BJ (cell line): ENCODE measurements at places on chromosomes 5 and 9.

- no peak for DNase-seq
Measured at GRCh38 chr5:14753947-14754346, 89.4 kb downstream of the OTULIN start.

DNA sequence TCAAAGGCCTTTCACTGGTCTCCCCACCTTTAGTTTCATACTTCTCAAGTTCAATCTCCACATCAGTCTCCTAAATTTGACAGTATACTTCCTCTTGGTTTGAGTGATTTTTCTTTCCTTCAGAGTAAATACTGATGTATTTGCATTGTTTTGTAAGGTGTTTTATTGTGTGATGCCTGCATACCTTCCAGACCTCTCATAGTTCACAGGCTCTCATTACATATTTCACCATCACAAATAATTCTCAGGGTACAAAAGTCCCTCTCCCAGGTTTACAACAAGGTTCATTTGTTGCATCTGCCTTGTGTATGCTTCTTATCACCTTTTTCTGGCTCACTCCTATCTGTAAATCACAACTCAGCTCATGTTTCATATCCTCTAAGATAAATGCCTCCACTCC, 22.2 kb upstream of the TUSC1 start:
- no peak for DNase-seq

GRCh38 chr9:87513880-87514535, 16.3 kb downstream of the DAPK1 start:
- no peak for DNase-seq

DNA sequence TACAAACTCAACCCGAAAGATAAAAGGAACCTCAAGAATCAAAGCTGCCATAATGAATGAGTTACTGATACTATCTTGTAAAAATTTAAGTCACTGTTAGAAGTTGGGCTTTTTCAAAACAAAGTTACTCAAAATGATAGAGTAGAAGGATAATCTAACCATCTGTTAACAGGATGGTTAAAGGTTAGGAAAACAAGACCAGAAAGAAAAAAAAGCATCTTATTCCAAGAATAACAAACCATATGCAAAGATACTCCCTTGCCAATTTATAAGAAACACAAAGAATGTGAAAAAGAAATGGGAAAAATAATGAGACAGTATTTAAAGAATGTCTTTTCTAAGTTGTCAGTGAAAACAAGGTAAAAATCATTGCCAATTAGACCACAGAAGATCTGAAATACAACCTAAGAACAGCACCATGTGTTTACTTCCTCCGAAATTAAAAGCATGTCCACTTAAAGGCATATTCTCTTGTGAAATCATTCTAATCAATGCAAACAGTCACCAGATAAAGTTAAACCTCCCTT, 51.2 kb downstream of the STRBP start:
- no peak for DNase-seq

GRCh38 chr9:124498040-124498439, 9.2 kb downstream of the NR5A1 start:
- DNase-seq, result no peak

DNA sequence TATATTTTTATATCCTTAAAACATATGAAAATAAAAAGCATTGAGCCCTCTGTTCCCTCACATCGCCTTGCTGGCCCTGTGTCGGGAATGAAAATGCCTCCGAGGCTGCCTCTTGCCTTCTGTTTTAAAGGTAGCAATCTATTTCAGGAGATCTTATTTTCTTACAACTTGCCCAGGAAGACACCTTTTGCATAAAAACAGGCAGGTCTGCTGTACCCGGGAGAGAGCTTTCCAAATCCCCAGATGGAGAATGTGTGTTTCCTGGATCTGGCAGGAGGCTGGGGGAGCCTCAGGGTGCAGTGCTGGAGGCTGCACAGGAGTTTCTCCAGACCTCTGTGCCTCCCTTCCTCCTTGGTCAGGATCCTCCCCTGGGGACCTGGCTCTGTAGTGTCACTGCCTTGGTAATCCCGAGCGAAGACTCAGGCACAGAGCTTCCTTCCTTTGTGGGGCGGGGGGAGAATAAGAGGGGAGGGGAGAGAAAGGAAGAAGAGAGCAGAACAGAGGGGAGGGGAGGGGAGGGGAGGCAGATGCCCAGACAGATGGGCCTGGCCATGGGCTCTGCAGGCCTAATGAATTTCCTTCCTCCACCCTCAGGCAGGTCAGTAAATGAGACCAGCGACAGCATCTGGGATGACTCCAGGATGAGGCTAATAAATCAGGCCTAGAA, 104.0 kb upstream of the BOD1 start:
- DNase-seq, result no peak

GRCh38 chr9:131546336-131547084, 1.2 kb downstream of the PRRT1B start:
- DNase-seq, result no peak

GRCh38 chr5:9502050-9502834, 43.6 kb downstream of the SEMA5A start:
- DNase-seq, result no peak

GRCh38 chr5:119071561-119071995, 691 bp downstream of the DMXL1 start:
- DNase-seq, result no peak

- no peak for DNase-seq
Measured at GRCh38 chr9:128369024-128369706, 2.0 kb upstream of the URM1 start.

GRCh38 chr5:87705876-87706275, 293.1 kb upstream of the CCNH start:
- DNase-seq, result no peak

DNA sequence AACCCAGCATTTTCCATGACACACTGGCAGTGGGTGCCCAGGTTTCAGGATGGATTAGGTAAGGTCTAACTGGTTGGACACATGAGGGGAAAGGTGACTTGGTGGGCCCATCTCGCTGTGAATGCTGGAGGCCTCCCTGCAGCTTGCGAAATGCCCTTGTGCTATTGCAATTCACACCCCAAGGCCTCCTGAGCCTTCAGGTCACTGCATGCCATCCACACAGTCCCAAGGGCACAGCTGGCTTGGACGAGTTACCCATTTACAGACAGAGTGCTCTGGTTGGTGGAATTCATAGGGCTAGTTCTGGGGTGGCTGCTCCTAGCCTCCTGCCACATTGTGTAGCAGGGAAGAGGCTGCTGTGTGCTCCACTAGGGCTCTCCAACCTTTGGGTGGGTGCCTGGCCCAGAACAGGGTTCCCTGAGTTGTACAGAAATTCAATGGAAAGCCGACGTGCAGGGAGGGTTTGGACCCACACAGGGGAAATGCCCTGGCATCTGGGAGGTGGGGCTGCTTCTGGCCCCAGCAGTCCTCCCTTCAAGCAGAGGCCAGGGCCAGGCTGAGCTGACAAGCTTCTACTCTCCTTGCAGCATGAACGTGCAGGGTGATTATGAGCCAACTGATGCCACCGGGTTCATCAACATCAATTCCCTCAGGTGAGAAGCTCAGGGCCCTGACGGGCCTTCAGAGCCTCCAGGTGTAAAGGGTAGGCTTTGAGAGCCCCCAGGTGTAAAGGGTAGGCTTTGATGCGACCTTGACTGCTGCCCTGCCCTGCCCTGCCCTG, 54.3 kb downstream of the ASS1 start:
- DNase-seq, result no peak

GRCh38 chr5:13976867-13977830, 32.7 kb upstream of the DNAH5 start:
- no peak for DNase-seq

GRCh38 chr9:4301296-4301695, 1.4 kb upstream of the GLIS3 start:
- DNase-seq, result peak; percentile 97

DNA sequence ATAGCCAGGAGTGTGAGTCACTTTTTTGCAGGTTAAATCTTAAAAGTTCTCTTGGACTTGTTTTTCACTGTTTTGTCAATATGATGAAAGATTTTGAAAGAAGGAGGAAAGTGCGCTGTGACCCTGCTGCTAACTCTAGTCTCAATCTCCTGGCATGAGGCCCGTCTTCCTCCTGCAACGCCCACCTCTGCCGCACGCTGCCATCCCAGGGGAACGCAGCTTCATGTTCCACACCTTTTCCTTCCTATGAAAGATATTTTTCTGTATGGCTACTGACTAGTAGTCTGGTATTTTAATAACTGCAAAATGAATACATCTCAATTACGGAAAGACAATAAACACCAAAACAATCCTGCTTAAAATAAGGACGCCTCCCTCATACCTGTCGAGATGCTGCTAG, 8.3 kb downstream of the PPIC start:
- no peak for DNase-seq

DNA sequence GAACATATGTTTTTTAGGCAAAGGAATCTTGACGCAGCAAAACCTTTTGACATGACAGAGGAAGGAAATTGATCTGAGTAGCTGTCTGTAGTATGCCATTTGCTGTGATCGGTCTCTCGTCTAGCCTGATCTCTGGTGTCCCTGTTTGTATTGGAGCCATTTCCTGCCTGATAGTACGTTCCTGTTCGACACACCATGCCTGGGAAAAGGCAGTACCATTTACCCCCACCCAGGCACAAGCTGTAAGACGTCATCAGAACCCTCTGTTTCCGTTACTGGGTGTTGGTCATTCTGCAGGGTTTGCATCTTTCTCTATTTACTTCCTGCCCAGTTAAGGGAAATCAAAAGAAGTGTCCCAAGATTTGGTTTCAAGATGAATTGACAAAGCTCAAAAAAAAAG, 129.7 kb downstream of the CEMIP2 start:
- no peak for DNase-seq

DNA sequence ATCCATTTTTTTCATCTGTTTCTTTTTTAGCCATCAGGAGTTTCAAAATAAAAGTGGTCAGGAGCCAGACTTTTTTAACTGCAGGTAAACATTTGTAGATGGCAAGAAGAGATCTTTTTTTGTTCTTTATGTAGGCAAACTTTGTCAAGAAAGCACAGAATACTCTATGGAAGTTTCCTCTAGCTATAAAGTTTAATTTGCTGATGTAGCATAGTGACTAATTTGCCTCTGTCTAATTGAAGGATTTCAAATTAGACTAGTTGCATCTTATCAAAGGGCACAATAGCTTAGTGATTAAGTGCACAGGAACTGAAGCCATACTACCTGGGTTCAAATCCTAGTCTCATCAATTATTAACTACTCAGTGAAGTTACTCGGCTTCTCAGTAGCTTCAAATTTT, 22.0 kb downstream of the FGF10 start:
- no peak for DNase-seq

- no peak for DNase-seq
Measured at GRCh38 chr9:23342291-23342690, 483.7 kb downstream of the ELAVL2 start.

- no peak for DNase-seq
Measured at GRCh38 chr5:44847206-44847852, 38.6 kb downstream of the MRPS30 start.

GRCh38 chr5:125478599-125478998, 732.2 kb upstream of the ZNF608 start:
- no peak for DNase-seq

GRCh38 chr5:2550509-2550908, 201.0 kb downstream of the IRX2 start:
- no peak for DNase-seq

DNA sequence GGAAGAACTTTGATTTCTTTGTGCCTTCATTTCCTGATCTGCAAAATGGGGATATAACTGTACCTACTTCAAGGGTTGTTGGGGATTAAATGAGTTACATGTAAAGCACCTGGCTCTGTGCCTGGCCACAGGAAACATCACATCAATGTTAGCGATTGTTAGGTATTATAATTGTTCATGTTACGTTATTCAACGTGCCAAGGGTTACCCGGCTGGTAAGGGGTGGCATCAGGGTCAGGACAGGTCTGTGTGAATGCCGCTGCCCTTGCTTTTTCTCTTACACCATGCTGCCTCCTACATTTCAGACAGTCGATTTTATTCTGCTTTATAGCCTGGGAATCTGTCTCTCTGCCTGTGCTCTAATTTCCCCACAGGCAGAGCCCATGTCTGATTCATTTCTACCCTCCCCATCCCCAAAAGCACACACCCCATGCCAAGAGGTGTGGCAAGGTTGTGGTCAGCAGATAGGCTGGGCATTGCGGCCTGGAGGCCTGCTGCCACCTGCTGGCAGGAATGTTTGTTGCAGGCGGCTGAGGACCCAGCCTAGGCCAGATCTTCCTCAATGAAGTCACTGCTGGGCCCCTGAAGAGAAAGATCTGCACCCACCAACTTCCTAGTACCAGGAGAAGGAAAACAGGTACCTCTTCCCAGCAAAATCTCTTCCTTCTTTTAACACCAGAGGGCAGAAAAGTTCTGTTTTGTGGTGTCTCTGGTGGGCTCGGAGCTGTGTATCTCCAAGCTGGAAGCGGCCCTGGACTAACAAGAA, 5.3 kb downstream of the ANKS6 start:
- peak; percentile 88 for DNase-seq

GRCh38 chr5:107673039-107673367, 2.3 kb upstream of the EFNA5 start:
- no peak for DNase-seq

DNA sequence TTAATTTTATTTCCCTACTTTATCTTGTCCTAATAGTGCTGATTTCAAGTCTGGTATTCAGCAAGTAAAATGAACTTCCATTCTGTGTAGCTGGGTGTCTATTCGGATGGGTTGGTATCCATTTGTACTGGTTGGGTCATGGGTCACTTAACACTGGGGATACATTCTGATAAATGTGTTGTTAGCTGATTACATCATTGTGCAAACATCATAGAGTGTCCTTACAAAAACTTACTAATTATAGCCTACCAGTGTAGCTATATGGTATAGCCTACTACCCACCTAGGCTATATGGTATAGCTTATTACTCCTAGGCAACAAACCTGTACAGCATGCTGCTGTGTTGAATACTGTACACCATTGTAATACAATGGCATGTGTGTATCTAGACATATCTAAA, 1373.7 kb upstream of the DMAC1 start:
- no peak for DNase-seq

DNA sequence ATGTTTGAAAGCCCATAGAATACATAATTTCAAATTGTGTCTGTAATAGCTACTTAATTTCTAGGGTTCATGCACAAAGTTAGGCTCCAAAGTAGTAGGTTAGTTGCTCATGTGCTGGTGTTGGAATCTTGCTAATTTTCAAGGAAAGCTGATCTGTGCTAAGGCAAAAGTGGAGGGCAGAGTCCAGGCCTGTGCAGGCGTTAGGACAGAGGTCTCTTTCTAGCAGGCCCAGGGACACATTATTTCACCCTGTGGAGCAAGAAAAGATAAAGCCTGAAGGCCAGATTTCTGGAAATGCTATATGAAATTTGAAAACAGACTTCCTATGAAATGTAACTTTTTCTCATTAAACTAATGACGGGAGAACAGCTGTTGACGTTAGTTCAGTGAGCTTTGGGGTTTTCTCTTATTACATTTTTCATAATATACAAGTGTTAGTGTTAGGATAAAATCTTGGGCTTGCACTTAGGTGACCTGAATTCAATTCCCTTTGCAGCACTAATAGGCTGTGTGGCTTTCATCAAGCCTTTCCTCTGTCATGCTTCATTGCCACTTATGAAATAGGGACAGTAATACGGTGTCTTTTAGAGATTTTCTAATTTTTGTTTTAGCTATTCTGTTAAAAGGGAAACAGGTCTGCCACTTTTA, 196.7 kb upstream of the HAPLN1 start:
- DNase-seq, result no peak

DNA sequence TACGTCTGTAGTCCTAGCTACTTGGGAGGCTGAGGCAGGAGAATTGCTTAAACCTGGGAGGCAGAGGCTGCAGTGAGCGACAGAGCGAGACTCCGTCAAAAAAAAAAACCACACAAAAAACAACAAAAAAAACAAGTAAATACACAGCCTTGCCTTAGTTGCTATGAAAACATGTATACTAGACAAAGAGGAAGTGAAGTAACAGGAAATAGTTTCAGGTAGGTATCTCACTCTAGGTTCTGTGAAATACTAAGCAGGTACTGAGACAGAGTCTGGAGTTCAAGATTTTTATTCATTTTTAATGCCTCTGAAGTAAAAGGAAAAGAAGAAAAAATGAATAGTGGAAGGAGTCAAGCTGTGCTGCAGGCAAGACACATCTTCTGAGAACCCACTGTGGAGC, 687.9 kb upstream of the RGMB start:
- DNase-seq, result no peak
